ENCODE measurements at places on chromosomes 5 and 9. TPM values are rescaled to one million over a fixed set of nuclear protein-coding genes. Genes with fewer than 3 reads are reported as not detected.

Gene DND1
- polyA plus RNA-seq: 0.21 TPM

Gene MZB1
- polyA plus RNA-seq: 0.73 TPM

Gene LCN15
- polyA plus RNA-seq: 0.09 TPM

Gene CAMK4
- 5.7 TPM for polyA plus RNA-seq

Gene EIF4EBP3
- polyA plus RNA-seq: 10.5 TPM

Gene SETX
- 39.8 TPM for polyA plus RNA-seq

Gene ROPN1L
- polyA plus RNA-seq: 1.1 TPM

Gene UBE2D2
- polyA plus RNA-seq: 140 TPM

Gene KCNMB1
- 1.2 TPM for polyA plus RNA-seq

Gene PDGFRB
- 140 TPM for polyA plus RNA-seq

Gene ZCCHC7
- polyA plus RNA-seq: 27.9 TPM

Gene FRMD3
- polyA plus RNA-seq: 22.8 TPM
